ENCODE measurements at places on chromosomes 1 and 21. TPM values are rescaled to one million over a fixed set of nuclear protein-coding genes. Genes with fewer than 3 reads are reported as not detected.
A peak's percentile ranks its signal among the peaks of the same experiment; 100 is the strongest.

GRCh38 chr1:43304771-43305300 is 4.1 kb downstream of the TIE1 start:
- no peak overlapping the region for H3K4me3 ChIP-seq
- DNase-seq: no peak
- no peaks in the 10 kb centered on the region for H3K36me3 ChIP-seq
- H3K4me1 ChIP-seq: no peaks in the 10 kb centered on the region
- no peaks in the 10 kb centered on the region for H3K27me3 ChIP-seq
- H3K27ac ChIP-seq: no peak overlapping the region

DNA sequence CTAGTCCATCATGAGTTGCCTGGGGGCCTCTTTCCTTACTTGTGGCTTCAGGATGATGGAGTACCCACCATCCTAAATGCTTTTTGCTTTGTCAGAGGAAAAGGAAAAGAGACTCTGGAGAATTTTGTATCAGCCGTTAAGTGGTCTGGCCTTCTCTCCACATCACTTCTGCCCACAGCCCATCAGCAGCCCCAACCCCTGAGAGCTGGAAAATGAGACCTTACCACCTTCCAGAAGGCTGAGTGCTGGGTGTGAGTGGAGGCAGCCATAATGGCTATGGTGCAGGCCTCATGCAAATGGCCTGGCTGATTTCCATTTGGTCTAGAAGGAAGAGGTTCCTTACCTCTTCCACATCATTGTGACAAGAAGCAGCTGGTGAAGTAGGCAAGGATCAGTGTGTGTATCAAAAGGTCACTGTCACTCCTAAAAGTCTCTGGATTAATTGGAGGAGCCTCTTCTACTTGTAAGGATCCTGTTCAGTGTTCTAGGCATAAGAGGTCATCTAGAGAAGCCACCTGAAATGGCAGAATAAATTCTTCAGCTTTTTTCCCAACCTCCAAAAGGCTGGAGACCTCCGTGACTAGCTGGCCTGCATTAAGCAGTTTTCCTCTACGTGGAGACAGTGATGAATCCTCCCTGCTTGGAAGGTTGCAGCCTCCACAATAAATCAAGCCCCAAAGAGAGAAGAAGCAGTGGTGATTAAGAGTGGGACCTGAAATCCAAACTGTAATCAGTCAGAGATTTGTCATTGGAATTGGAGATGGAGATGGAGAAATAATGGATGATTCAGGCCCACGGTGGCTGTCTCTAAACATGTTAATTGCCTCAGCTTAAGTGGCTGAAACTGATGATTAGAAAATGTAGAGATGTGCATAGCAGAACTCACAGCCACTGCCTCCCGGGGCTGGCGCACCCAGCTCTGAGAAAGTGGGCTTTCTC is 111.5 kb downstream of the CNIH3 start:
- no peaks in the 10 kb centered on the region for H3K36me3 ChIP-seq
- no peak overlapping the region for H3K4me3 ChIP-seq
- no peak overlapping the region for H3K27ac ChIP-seq
- DNase-seq: no peak

DNA sequence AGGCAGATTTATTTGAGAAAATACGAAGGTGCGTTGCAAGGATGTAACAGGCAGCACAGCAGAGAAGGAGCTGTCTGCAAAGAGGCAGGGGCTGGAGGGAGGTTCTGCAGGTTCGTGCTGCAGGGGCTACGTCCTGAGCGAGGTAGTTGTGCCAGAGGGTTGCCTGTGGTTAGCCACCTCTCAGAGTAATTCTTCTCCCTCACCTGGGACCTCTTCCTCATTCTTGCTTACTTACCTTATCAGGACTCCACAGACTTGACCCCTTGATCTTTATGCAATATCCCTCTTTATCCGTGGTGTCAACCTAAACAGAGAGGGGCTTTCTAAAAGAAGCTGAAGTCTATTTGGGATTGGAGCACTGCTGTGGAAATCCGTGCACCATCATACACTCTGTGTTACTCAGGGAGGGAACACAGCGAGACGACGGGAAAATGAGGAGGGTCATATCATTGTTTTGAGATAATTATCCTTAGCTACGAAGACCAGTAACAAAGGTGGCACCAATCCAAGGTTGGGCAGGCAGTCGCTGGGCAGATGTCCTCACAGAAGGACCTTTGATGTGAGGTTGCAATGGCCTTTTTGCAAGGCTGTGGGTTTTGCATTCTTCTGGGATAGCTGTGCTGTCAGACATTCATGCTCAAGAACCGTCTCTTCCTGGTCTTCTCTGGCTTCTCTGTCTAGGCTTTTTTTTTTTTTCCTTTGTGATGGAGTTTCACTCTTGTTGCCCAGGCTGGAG is 82.8 kb downstream of the WDR4 start:
- peaks cover 9% of the 10 kb centered on the region for H3K4me1 ChIP-seq
- DNase-seq: no peak
- H3K36me3 ChIP-seq: no peaks in the 10 kb centered on the region
- H3K27ac ChIP-seq: no peak overlapping the region
- H3K27me3 ChIP-seq: no peaks in the 10 kb centered on the region

DNA sequence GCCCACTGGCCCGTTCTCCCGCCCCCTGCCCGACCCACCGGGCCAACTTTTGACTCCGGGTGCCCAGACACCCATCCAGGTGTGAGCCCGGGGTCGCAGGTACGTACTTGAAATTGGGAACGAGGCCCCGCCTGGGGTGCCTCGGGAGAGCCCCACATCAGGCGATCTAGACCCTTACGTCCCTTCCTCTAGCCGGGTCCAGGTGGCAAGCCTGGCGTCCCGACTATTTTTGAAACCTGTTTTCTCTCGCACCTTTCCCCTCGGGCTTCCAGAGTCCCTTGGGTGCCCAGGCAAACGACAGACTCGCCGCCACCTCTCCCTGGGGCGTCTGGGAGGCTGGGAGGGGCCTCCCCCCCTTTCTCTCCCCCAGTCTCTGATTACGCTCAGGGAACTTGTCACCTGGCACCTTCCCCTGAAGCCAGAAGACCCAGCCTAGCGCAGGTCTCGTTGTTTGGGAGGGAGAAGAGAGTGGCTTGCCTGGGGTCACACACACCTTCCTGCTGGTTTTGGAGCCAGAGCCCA is 898 bp downstream of the LDLRAP1 start:
- H3K27ac ChIP-seq: no peak overlapping the region
- peaks cover 10% of the 10 kb centered on the region for H3K4me1 ChIP-seq
- H3K36me3 ChIP-seq: no peaks in the 10 kb centered on the region
- peak overlapping the region; percentile 81 for H3K4me3 ChIP-seq
- peak; percentile 18 for DNase-seq
- no peaks in the 10 kb centered on the region for H3K27me3 ChIP-seq

GRCh38 chr1:167671727-167672511 is 41.9 kb downstream of the RCSD1 start:
- no peaks in the 10 kb centered on the region for H3K36me3 ChIP-seq
- no peaks in the 10 kb centered on the region for H3K4me1 ChIP-seq
- no peak overlapping the region for H3K27ac ChIP-seq
- no peak for DNase-seq
- H3K4me3 ChIP-seq: no peak overlapping the region

DNA sequence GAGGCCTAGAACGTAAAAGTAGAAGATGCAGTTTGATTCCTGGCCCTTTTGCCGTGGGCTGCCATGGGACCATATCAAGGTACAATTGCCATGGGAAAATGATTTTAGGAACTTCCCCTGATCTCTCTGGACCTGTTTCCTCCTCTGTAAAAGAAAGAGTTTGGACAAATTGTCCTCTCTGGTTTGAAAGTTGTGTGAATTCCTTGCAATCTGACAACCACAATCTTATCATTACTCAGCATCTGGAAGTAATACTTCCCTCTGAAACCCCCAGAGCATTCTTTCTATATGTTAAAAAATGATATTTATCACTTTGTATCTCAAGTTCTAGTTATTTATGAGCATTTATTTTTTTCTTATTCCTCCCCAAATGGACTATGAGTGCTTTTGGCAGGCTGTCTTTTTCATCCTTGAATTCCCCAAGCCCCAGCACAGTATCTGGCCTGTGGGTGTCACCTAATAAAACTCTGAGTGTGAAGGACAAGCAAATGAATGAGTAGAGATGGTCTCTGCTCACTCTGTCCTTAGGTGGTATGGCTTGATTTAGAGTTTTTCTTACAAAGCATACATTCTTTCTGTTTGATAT is 181.1 kb downstream of the DYRK1A start:
- no peak for DNase-seq
- no peak overlapping the region for H3K27ac ChIP-seq
- no peaks in the 10 kb centered on the region for H3K27me3 ChIP-seq
- no peak overlapping the region for H3K4me3 ChIP-seq
- peaks cover 11% of the 10 kb centered on the region for H3K4me1 ChIP-seq

GRCh38 chr1:234769284-234769985 is 159.5 kb upstream of the IRF2BP2 start:
- no peak overlapping the region for H3K4me3 ChIP-seq
- H3K27me3 ChIP-seq: no peaks in the 10 kb centered on the region
- peaks cover 15% of the 10 kb centered on the region for H3K4me1 ChIP-seq

The EIF2D gene
- 107 TPM for total RNA-seq

- H3K27me3 ChIP-seq: no peaks in the 10 kb centered on the region
- H3K36me3 ChIP-seq: no peaks in the 10 kb centered on the region
- no peak overlapping the region for H3K27ac ChIP-seq
- H3K4me1 ChIP-seq: peaks cover 30% of the 10 kb centered on the region
- no peak for DNase-seq
Observed at GRCh38 chr1:238962941-238963340, 423.4 kb upstream of the CHRM3 start.

GRCh38 chr21:38417726-38418125 is 80.6 kb downstream of the ERG start:
- DNase-seq: no peak
- H3K27me3 ChIP-seq: peaks cover 63% of the 10 kb centered on the region
- H3K27ac ChIP-seq: no peak overlapping the region
- no peaks in the 10 kb centered on the region for H3K36me3 ChIP-seq

DNA sequence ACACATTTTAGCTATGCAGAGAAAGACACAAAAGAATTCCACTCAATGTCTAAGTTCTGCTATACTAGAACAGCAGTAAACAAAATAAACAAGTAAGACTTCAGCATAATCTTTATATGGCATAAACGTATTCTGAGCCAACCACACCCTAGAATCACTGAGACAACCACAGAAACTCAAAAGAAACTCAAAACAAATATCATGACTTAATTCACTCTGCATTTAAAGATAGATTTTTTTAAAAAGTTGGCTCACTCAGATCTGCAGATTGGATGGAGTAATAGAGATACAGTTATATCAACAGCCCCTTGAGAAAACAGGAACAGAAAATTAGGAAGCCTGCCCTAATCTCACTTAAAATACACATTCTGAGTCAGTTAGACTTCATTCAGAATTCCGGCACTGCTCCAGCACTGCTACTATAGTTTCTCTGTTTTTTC is 95.0 kb downstream of the COL24A1 start:
- no peaks in the 10 kb centered on the region for H3K36me3 ChIP-seq
- no peaks in the 10 kb centered on the region for H3K4me1 ChIP-seq
- H3K4me3 ChIP-seq: no peak overlapping the region
- H3K27ac ChIP-seq: no peak overlapping the region
- H3K27me3 ChIP-seq: peaks cover 15% of the 10 kb centered on the region

The PPP2R5A gene
- total RNA-seq: 64.7 TPM

GRCh38 chr1:50929376-50929958 is 30.6 kb downstream of the FAF1 start:
- H3K27ac ChIP-seq: no peak overlapping the region
- H3K4me1 ChIP-seq: no peaks in the 10 kb centered on the region
- peaks cover 8% of the 10 kb centered on the region for H3K36me3 ChIP-seq
- peak; percentile 64 for DNase-seq
- H3K4me3 ChIP-seq: no peak overlapping the region

GRCh38 chr1:82775406-82776000 is 974.8 kb downstream of the ADGRL2 start:
- DNase-seq: peak; percentile 85
- H3K27ac ChIP-seq: no peak overlapping the region
- H3K4me1 ChIP-seq: no peaks in the 10 kb centered on the region
- H3K36me3 ChIP-seq: no peaks in the 10 kb centered on the region

- H3K27me3 ChIP-seq: no peaks in the 10 kb centered on the region
- no peak overlapping the region for H3K27ac ChIP-seq
- no peak for DNase-seq
- 0 out of 2 replicates have a peak, but pooled peaks cover 7% of the 10 kb centered on the region for H3K36me3 ChIP-seq
Observed at GRCh38 chr1:231554969-231555368, 26.5 kb downstream of the TSNAX start.

DNA sequence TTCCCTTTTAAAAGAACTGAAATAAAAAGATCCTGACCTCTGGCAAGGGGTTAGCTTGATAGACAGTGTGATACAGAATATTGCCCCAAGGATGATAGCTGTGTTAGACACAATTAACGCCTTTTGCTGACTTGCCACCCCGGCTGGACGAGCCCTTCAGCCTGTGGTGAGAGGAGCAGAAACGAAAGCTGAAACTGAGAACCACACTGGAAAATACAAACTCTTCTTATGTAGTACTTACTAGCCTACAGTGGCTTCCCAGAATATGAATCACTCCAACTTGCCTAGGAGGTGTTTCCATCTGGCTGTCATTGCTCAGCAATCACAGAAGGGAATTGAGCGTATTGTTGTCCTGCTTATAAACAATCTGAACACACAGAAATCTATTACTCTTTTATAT is 22.9 kb downstream of the SAMSN1 start:
- no peaks in the 10 kb centered on the region for H3K4me1 ChIP-seq
- peaks cover 28% of the 10 kb centered on the region for H3K27me3 ChIP-seq
- H3K36me3 ChIP-seq: no peaks in the 10 kb centered on the region
- no peak overlapping the region for H3K4me3 ChIP-seq

- H3K36me3 ChIP-seq: no peaks in the 10 kb centered on the region
- no peaks in the 10 kb centered on the region for H3K4me1 ChIP-seq
- DNase-seq: no peak
- no peak overlapping the region for H3K4me3 ChIP-seq
Observed at GRCh38 chr1:15186846-15187151, 33.3 kb downstream of the TMEM51 start.

GRCh38 chr1:76048926-76049325 is 25.6 kb upstream of the ST6GALNAC3 start:
- H3K4me3 ChIP-seq: no peak overlapping the region
- H3K27ac ChIP-seq: no peak overlapping the region
- H3K27me3 ChIP-seq: peaks cover 54% of the 10 kb centered on the region

The CYP4A22 gene
- not detected for total RNA-seq

GRCh38 chr1:46133181-46133658 is 791 bp upstream of the PIK3R3 start:
- no peak for DNase-seq
- peak overlapping the region; percentile 95 for H3K4me3 ChIP-seq
- H3K27ac ChIP-seq: peak overlapping the region; percentile 94
- peaks cover 45% of the 10 kb centered on the region for H3K4me1 ChIP-seq
- H3K27me3 ChIP-seq: no peaks in the 10 kb centered on the region

GRCh38 chr1:229474509-229474908 is 33.6 kb downstream of the NUP133 start:
- no peaks in the 10 kb centered on the region for H3K27me3 ChIP-seq
- no peaks in the 10 kb centered on the region for H3K4me1 ChIP-seq
- no peak overlapping the region for H3K4me3 ChIP-seq
- H3K36me3 ChIP-seq: peaks cover 31% of the 10 kb centered on the region

The TRIM63 gene
- total RNA-seq: not detected

The TFF3 gene
- total RNA-seq: 9.1 TPM

Measured in PC-3 (cell line).